ENCODE measurements at places on chromosomes 12 and 14. TPM values are rescaled to one million over a fixed set of nuclear protein-coding genes. Genes with fewer than 3 reads are reported as not detected.

GRCh38 chr14:80535171-80535570, 323.9 kb upstream of the DIO2 start:
- no peak for DNase-seq

DNA sequence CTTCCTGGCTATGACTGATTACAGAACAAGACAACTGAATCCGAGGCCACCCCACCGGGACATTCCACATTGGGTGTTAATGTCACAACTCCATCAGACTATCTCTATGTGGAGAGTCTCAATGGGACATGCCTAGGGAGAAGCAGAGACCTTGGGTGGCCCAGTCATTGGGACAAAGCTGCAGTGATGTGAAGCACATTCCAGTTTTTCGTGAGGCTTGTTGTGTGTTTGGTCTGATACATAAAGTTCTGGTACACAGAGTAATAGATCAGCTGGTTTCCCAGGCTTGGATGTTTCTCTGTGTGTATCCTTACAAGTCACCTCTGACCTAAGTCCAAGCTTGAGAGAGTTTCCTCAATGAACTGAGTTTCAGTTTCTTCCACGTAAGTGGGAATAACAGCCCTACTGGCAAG, 42.3 kb downstream of the CPM start:
- peak; percentile 44 for DNase-seq

- DNase-seq: no peak
These were observed 8.0 kb upstream of the ATF7IP start for GRCh38 chr12:14357486-14357885.

DNA sequence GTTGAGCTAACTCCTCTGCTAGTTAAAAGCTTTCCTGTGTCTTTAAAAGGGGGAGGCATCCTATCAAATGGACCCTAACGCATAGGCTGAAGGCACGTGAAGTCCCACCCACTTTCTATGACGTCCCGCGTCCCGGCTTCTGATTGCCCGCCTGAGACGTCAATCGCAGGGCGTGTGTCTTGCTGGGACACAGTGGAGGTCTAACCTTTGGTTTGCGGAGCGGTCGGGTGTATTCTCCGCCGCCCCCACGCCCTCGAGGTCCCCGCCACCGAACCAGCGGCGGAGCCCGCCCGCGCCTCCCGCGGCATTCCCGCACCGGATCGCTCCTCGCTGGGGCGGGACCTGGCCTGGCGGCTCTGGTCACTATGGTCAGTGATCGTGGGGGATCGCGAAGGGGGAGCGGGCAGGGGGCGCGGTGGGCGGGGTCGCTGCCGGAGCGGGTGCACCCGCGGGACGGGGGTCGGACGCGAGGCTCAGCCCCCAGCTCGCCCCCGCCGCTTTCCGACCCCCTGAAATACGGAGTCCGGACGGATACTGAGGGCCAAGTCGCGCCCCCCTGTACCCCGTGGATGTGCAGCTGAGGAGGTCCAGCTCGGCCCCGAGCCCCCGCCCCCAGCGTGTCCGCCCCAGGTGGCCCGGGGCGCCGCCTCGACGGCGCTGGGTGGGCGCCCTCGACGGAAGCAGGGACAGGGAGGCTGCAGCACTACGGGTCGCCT, at the start of gene OTUB2:
Gene OTUB2, plus strand, starts transcription at position 168 of the 716 bp plus-strand sequence. Its CDS starts 198 bp downstream, at position 366.
- peak; percentile 99 for DNase-seq

GRCh38 chr12:80045594-80045993, 53.7 kb upstream of the OTOGL start:
- DNase-seq: no peak

GRCh38 chr12:10242539-10242938, 29.9 kb downstream of the GABARAPL1 start:
- DNase-seq: no peak

DNA sequence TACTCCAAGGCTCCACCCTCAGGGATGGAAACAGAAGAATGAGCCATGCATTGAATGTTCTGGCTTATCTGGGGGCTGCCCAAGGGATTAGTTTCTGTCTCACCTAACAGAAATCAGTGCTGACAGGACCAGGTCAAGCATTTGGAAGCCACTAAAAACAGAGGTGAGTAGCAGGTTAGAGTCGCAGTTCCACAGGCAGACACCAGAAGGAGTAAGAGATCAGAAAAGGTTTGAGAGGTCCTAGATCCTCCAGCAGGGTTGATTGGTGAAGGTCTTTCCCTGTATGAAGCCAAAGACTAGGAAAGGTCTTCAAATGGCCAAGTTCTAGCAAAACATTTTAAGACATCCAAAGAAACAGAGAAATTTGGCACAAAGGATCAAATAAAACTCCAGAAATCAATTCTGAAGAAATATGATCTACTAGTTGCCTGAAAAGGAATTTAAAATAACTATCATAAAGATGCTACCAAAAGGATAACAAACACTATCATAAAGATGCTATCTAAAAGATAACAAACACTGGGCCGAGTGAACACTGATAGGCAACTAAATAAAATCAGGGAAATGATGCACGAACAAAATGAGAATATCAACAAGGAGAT, 19.5 kb upstream of the TTC9 start:
- DNase-seq: no peak

DNA sequence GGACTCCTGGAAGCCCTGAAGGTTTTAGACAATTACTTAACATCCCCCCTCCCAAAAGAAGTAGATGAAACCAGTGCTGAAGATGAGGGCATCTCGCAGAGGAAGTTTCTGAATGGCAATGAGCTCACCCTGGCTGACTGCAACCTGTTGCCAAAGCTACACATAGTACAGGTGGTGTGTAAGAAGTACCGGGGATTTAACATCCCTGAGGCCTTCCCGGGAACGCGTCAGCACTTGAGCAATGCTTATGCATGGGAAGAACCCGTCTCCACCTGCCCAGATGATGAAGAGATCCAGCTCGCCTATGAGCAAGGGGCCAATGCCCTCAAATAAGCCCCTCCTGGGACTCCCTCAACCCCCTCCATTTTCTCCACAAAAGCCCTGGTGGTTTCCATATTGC, 10.6 kb upstream of the SPPL3 start:
- DNase-seq: no peak

DNA sequence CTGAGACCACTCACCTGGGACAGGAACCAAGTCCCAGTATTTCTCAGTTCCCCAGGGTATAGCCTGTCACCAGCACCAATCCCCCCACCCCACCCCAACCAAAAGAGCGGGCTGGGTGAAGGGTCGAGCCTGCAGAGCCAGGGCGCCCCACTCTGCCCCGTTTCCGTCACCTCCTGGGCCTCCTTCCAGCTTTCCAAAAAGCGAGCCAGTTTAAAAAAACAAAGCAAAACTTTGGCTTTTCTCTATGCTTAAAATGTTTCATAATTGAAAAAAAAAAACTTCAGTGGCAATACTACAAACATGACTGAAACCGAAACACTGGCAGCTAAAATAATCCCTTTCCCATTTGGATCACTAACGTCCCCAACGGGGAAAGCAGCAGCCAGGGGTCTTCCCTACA, 7.5 kb downstream of the CAMKK2 start:
- DNase-seq: peak; percentile 59

- DNase-seq: no peak
These were observed 105.4 kb downstream of the HMGA2 start for GRCh38 chr12:65929641-65930040.

- DNase-seq: no peak
These were observed 10.3 kb downstream of the GPRC5D start for GRCh38 chr12:12941450-12942350.

- DNase-seq: no peak
These were observed 377.3 kb downstream of the EMP1 start for GRCh38 chr12:13573698-13574321.

DNA sequence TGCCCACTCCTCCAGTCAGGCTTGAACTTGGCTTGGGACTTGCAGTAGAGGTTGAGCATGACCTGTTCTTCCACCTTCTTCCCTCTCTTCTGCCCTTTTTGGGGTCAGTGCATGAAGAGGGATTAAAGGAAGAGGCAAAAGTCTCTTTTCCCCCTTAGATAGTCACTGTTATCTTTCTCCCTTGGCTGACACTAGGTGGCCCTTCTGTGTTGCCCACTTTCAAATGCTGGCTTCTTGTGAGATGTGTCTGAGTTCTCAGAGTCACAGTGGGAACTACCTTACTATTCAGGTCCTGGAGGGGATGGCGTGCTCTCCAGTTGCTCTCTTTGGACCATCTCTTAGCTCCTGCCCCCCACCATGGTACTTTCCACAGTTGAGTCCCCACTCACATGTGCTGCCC, 73.6 kb downstream of the GPR65 start:
- DNase-seq: no peak

GRCh38 chr12:100077367-100077766, 65.3 kb downstream of the BLTP3B start:
- DNase-seq: no peak

- no peak for DNase-seq
These were observed 183.8 kb upstream of the HMGA2 start for GRCh38 chr12:65640489-65640901.

DNA sequence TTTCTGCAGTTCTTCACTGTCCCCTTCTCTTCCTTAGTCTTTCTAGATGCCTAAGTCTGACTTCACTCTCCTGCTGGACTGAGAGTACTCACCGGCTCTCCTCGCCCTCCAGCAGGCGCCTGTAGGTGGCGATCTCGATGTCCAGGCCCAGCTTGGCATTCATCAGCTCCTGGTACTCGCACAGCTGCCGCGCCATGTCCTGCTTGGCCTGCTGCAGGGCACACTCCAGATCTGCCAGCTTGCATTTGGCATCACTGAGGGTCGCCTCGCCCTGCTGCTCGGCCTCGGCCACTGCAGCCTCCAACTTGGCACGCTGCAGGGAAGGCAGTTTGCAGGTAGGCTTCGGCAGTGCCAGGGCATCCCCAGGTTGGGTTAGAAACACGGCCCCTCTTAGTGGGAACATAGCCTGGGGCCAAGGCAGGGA, 5.2 kb downstream of the KRT84 start:
- peak; percentile 67 for DNase-seq

GRCh38 chr12:9363145-9363544, 154.9 kb upstream of the PZP start:
- DNase-seq: no peak

GRCh38 chr14:76396714-76397187, 20.8 kb downstream of the ESRRB start:
- DNase-seq: no peak

- DNase-seq: no peak
These were observed 127.3 kb upstream of the PWP1 start for GRCh38 chr12:107558141-107558815.

DNA sequence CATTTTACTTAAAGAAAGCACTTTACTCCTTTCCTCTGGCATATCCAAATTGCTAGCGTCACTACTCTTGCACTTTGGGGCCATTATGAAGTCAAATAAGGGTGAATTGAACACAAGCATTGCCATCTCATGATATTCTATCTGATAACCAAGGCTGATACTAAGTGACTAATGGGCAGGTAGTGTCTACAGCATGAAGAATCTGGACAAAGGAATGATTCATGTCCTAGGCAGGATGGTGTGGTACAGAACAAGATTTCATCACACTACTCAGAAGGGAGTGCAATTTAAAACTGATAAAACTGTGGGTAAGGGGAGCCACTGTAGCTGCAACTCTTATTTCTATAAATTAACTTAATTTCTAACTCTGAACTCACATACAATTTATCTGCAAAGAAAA, 7.7 kb upstream of the SLC6A15 start:
- no peak for DNase-seq

DNA sequence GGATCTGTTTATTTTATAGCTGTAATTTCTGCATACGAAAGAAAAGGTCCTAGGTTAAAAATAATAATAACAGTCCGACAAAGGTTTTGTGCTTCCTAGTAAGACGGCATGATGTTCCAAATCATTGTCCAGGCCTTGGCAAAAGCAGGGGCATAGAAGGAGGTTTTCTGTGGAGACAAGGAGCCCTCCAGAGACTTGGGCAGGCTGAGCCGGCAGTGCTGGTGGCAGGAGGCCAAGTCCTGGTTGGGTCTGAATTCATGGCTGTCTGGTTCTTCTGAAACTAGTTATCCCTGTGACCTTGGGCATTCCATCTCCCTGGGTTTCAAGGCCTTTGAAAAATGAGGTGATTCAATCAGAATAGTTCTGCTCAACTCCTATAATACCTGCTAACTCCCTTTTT, 44.0 kb downstream of the KCNK13 start:
- DNase-seq: peak; percentile 67

GRCh38 chr14:72686832-72687231, 207.1 kb downstream of the DPF3 start:
- DNase-seq: no peak

GRCh38 chr14:92696366-92696765, 52.1 kb downstream of the LGMN start:
- no peak for DNase-seq

DNA sequence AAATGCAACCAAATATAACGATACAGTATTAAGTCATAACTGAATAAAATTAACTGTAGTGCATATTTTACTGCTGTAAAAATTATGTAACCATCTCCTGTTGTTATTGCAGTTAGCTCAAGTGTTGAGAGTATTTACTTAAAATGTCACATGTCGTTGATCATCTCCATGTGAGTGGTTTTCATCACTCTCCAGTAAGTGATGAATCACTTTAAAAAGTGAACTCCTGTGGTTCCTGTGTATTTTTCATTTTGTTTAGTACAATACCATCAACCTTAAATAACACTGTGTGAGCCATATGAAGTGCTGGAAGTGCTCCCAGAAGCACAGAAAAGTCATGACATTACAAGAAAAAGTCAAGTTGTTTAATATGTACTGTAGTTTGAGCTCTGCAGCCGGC, 104.7 kb upstream of the SLCO1B1 start:
- no peak for DNase-seq

DNA sequence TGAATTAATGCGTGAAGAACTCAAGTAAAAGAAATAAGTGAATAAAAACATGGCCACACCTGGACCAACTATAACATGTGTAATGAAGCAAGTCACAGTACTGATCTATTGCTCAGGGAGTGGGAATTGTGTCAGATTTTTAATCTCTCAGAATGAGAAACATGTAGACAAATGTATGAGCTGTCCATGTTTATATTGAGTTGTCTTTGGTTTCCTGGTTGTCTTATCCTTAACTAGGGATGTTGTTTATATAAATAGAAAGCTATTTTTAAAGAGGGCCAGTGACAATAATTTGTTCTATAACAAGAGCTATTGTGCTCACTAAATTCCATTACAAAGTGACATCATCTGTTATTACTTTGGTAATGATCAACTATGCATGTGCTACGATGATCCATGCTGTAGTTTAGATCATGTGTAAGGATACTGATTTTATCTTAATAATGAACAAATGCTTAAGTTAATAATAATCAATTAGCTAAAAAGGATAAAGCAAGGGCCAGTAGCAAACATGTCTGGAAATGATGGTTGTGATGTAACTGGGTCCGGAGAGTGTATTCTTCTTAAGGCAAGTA, 91.3 kb upstream of the RTL1 start:
- no peak for DNase-seq

GRCh38 chr12:46260124-46260912, 8.5 kb downstream of the SLC38A1 start:
- no peak for DNase-seq

- DNase-seq: no peak
These were observed 629.3 kb downstream of the DIO2 start for GRCh38 chr14:79581912-79582576.

GRCh38 chr12:122909442-122910288, 13.7 kb upstream of the VPS37B start:
- peak; percentile 59 for DNase-seq

- no peak for DNase-seq
These were observed 1.9 kb upstream of the PIWIL1 start for GRCh38 chr12:130335517-130336392.

PMCH gene
- total RNA-seq: not detected

HOXC12 gene
- total RNA-seq: not detected

LHX5 gene
- not detected for total RNA-seq

PTGR2 gene
- 35.7 TPM for total RNA-seq

RNASE2 gene
- 2.5 TPM for total RNA-seq

OAS2 gene
- 3.7 TPM for total RNA-seq

CRY1 gene
- total RNA-seq: 8.0 TPM

LRRK2 gene
- total RNA-seq: 7.4 TPM

SIVA1 gene
- 60.7 TPM for total RNA-seq

LRRC10 gene
- total RNA-seq: 40.5 TPM

DAO gene
- not detected for total RNA-seq
